ENCODE measurements at places on chromosomes 13 and 19.

- no peak for DNase-seq
These were observed 671.6 kb downstream of the DIAPH3 start for GRCh38 chr13:59492030-59492636.

DNA sequence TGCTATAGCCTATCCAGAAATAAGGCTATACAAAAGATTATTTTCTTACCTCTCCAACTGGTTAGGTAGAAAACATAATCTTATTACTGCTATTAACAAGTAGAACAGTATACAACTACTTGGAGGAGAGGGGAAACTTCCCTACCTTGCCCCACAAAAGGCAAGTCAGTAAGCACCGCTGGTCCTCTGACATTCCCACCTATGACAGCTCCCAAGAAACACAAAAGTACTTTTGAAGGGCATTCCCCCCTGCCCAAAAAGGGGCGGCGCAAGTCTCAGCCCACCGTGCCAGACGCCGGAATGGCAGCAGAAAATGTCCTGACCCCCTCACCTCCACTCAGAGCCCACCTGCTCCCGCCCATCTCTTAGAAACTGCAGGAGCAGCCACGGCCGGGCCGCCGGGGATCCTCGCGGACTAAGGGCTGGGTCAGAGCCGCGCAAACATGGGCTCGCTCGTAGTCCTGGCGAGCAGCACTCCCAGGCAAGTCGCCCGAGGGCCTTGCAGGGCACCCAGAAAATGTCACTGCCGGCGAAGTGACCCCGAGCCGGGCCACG lies 437 bp downstream of the SUCLA2 start:
- no peak for DNase-seq

GRCh38 chr19:4606921-4607678 lies 32.2 kb upstream of the TNFAIP8L1 start:
- DNase-seq: peak; percentile 58

- no peak for DNase-seq
These were observed 91.7 kb downstream of the EFNB2 start for GRCh38 chr13:106443607-106444322.

- DNase-seq: no peak
These were observed 8.8 kb downstream of the INAFM1 start for GRCh38 chr19:47283405-47284059.

- no peak for DNase-seq
These were observed 533 bp downstream of the ZNF544 start for GRCh38 chr19:58229255-58229639.

GRCh38 chr19:39199025-39199424 lies 2.3 kb downstream of the NCCRP1 start:
- no peak for DNase-seq

DNA sequence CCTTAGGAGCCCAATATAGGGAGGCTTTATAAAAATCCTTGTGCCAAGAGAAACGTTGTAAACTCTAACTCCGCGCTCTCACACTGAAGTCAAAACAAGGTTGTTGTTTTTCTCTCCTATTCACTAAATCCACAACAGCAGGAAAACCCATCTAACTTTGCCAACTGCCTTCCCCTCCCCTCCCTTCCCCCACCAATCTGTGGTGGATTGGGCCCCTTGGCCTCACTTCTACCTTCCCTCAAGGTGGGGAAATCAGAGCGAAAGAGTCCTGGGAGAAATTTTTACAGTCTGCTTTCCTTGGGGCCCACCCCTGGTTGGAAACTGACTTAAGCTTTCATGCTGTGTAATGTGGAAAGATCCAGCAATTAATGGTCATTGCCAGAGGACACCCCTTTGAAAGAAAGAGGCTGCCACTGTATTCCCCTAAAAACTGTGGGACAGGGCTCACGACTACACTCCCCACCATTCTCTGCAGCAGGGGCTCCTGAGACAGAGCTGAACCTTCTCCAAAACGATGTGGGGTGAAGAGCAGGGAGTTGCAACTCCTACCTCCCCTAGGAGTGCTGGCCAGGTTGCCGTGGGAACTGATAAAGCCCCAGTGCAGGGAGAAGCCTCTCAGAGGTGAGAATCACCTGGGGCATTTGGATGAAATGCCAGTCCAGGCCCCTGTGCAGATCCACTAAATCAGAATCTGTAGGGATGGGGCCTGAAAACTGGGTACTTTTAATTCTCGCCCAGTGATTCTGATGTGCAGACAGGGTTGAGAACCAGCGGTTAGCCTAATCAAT lies 1.1 kb downstream of the DHRS12 start:
- no peak for DNase-seq

GRCh38 chr13:112804374-112804773 lies 114.5 kb downstream of the ATP11A start:
- no peak for DNase-seq

- no peak for DNase-seq
These were observed at the start of gene WTIP for GRCh38 chr19:34480971-34481841. TSS of gene WTIP (plus strand) at chr19:34481758. CDS start at chr19:34481975, 217 bp downstream.

DNA sequence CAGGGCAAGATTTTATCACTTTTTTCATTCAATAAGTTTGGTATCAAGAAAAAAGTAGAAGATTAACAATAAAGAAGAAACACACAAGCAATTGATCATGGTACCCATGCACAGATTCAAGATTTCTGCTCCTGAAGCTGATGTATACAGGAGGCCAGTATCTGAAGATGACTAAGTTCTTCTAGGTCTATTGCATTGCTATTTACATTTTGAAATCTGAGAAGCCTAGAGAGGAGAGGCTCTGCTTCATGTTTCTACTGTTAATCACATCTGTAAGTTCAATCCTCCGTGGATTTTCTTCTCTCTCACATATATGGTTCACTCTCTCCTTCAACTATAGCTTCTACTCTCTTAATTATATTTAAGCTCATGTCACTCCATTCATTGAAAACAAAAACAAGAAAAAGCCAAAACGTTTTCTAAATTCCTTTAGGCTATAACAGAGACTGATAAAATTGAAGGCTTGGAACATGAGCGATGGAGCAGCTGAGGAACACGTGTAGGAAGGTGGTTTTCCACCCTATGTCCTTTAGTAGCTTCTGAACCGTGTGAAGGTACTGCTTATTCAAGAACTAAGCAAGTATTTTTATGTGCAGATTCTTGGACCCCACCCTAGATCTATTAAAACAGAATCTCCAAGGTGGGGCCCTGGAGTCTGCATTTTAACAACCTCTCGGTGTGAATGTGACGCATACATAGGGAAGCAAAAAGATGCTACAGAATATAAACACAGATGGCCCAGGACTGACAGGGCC lies 198.2 kb downstream of the EFNB2 start:
- DNase-seq: no peak

DNA sequence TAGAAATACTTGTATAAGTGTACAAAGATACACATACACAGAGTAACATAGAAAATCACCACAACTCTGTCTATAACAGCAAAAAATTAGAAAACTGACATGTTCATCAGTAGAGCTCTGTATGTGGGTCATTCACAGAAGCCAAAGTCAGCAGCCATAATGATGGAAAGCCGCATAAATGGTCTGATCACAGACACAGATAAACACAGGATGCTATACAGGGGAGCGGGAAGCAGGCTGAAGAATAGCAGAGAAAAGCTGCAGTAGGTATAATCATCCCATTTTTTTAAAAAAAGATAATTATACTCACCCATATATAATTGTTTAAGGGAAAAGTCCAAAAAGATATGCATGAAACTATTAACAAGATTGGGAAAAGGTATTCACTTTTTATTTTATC lies 31.5 kb downstream of the RCBTB1 start:
- no peak for DNase-seq

- DNase-seq: no peak
These were observed 993.9 kb downstream of the EFNB2 start for GRCh38 chr13:105541565-105541964.

- peak; percentile 17 for DNase-seq
These were observed 9.5 kb upstream of the LILRB4 start for GRCh38 chr19:54653181-54653809.

DNA sequence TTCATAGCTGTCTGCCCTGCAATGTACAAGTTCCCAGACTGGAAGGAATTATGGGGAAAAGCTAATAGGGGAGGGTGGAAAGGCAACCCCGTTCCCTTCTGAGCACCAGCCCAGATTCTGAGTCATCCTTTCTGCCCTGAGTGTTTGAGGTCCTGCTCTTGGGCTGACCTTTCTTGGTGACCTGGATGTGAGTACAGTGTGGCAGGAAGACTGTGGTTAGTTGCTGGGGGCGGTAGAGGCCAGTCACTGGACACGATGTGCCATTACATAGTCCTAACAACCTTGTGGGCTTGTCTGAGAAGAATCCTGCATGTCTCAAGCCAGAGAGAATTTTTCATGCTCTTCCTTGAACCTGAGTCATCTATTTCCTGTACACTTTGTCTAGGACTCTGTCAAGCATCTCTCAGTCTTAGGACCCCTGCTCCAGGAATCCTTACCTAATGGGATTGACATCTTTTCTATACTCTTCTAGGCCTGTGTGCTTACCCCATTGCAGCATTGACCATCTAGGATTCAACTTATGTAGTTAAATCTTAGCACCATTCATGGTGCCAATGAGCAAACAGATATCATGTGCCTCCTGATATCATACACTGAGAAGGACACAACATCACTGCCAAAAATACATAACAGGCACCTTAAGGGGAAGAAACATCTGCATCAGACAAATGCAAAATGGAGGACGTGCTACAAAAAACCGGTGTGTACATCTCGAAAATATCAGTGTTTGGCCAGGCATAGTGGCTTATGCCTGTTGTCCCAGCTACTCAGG lies 8.1 kb upstream of the ANGPTL4 start:
- DNase-seq: no peak

DNA sequence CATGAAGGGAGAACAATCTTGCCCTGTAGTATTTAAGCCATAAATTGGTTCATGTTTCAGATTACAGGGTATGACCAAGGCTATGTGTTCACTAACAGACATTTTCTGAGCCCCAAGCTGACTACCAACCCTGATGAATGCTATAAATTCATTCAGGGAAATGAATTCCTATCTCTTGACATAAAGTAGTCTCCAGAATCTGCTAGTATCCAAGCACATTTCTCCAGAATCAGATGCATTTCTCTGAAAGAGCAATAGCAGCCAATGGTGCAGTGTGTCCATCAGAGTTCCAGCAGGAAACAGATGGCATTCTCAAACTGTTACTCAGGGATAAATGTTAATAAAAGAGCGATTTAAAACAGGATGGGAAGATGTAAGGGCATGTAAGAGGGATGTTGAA lies 226.4 kb downstream of the COG6 start:
- DNase-seq: no peak

- no peak for DNase-seq
These were observed 33.9 kb upstream of the MIR17HG start for GRCh38 chr13:91313581-91313980.

DNA sequence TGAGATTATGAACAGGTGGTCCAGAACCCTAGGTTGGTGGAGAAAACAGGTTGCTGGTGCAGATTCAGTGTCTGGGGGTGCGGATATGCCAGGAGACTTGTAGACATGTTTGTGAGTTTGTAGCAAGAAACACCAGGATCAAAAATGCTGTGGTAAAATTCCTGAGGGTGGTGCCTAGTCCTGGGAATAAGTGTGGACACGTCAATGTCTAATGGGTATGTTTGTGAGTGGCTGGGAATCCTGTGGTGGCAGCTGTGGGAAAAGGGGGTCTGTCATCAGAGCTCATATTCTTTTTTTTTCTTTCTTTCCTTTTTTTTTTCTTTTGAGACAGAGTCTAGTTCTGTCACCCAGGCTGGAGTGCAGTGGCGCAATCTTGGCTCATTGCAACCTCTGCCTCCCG lies 7.2 kb downstream of the ZNF708 start:
- no peak for DNase-seq

- DNase-seq: peak; percentile 64
These were observed 61.1 kb downstream of the ZNF431 start for GRCh38 chr19:21202865-21203494.

DNA sequence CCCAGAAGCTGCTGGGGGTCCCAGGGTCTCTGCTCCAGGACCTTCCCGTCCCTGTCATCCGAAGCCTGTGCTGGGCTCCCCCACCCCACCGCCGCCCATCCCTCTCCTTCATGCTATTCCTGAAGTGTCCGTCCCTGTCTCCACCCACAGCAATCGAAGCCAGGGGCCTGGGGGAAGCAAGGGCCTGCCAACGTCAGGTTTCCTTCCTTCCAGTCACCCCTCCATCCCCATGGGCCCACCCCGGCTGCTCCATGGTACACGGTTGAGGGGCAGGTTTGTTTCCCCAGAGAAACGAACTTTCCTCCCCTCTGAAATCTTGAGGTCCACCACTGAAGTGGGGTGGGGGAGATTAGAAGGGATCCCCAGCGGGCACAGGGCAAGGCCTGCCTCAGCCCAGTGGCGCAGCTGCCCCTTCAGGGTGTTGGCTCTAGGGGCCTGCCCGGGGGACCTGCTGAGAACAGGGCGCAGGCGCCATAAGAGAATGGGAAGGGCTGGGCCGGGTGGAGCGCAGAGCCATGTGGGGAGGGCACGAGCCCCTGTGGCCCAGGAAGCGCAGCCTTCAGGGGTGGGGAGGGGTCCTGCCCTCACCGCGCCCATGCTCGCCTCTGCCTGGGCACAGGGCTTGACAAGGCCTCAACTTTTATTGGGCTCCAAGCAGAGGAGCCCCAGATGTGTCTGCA lies 16.1 kb downstream of the CEBPG start:
- DNase-seq: no peak

All from NCI-H2029 treated with DMSO at 0.1 percent for 48 hours (cell line).